Activated CD4-positive, alpha-beta T cell treated with anti-CD3 and anti-CD28 coated beads, Interleukin-2, amount 50 U/mL, for 48 hours (primary cell): ENCODE measurements at places on chromosomes 11 and 22.

- no peak for DNase-seq
These were observed 39.0 kb downstream of the TBX1 start for GRCh38 chr22:19799322-19800190.

DNA sequence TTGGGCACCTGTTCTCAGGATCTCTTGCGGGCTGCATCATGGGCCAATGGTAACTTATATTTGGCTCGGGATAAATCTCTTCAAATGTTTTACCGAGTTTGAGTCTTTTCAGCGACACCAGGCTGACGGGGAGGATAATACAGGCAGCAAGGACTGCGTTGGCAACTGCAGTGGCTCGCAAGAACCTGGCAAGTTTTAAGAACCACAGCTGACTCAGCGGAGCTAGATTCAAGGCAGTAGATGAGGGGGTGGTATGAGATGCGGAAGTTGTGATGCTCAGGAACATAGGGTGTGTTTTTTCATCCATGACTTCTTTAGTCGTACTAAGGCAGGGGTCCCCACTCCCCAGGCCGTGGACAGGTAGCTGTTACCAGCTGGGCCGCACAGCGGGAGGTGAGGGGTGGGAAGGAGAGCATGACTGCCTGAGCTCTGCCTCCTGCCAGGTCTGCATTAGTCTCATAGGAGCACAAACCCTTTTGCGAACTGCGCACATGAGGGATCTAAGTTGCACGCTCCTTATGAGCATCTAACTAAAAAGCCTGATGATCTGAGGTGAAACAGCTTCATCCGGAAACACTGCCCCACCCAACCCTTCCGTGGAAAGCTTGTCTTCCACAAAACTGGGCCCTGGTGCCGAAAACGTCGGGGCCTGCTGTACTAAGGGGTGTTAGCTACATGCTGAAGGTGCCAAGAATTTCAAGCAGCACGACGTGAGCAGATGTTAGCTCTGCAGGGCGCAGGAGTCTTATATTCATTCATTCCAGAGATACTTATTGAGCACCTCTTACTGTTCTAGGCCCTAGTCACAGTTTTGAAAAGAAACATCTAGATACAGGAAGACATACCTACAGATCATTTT lies 6.4 kb upstream of the JAM3 start:
- DNase-seq: no peak

DNA sequence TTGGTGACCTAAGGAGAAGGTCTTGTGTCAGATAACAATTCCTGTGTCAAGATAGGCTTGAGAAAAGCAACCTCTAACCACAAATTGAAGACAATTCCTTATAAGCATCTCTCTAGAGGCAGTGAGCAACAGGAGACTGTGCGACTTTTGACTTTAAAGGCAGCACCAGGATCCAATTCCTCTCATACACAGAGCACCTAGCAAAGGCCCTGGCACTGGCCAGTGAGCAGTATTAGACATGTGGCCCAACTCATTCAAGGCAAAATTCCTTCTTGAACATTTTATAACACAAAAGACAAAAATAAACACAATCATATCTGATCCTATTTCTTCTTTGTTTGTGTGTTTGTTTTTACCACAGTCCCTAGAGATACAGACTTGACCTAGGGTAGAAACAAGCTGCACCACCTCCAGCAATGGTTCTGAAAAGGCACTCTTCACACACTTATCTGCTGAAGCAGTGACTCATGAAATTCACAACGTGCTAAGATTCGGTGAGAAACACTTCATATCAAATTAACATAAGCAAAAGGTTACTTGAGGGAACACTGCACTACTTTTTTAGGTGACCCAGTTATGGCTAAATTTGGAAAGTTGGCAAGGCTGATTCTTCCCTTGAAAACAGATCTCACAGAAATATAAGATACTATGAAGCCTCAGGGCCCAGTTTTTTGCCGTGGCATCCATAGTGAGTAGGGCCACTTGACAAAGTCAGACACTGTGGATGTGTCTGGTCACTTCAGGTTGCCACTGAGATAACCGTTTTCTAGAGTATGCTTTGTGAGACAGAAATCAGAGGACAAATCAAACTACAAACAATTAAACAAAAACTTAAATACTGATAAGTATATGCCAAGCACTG lies 1018.9 kb downstream of the DLG2 start:
- no peak for DNase-seq

- no peak for DNase-seq
These were observed 59.5 kb upstream of the SCUBE2 start for GRCh38 chr11:9150926-9151325.
